ENCODE measurements at places on chromosomes 1 and 21.

GRCh38 chr1:43438576-43438952 lies 15.2 kb downstream of the HYI start:
- DNase-seq: no peak

GRCh38 chr1:4931486-4931885 lies 277.1 kb downstream of the AJAP1 start:
- DNase-seq: peak; percentile 63

DNA sequence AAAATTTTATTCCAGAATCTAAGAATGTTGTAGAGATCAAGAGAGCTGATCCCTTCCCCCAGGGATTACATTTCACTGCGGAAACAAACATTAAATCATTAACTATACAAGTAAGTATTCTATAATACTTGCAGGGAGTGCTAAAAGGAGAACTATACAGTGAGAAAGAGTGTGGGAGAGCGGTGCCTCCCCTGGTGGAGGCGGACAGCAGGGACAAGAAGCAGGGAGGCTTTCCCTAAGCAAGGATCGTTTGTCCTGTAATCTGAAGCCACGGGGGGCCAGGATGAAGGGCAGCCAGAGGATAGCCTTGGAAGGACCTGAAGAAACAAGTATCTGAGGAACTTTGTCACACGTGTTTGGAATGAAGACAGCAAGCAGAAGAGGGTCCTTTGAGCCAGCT lies 40.1 kb downstream of the SLC9C2 start:
- DNase-seq: peak; percentile 47

DNA sequence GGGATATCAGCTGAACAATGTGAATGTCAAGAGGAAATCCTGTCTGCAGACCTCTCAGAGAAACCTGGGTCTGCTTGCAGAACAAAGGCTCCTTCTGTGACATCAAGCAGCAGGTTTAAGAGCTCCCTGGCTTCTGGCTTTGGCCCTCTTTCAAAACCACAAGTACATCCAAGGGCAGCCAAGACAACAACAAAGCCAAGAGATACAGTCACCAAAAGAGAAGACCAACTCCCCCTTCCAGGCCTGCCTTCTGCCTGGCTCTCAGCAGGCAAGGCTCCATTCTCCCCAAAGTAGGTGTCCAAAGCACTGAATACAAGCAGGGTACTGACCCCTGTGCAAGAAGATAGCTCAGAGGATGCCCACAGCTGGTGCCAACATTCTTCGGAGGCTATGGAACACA lies 11.5 kb downstream of the BCAR3 start:
- no peak for DNase-seq

GRCh38 chr1:66542811-66543767 lies 9.1 kb downstream of the SGIP1 start:
- no peak for DNase-seq

- DNase-seq: no peak
These were observed 6.3 kb downstream of the INTS11 start for GRCh38 chr1:1318131-1318652.

DNA sequence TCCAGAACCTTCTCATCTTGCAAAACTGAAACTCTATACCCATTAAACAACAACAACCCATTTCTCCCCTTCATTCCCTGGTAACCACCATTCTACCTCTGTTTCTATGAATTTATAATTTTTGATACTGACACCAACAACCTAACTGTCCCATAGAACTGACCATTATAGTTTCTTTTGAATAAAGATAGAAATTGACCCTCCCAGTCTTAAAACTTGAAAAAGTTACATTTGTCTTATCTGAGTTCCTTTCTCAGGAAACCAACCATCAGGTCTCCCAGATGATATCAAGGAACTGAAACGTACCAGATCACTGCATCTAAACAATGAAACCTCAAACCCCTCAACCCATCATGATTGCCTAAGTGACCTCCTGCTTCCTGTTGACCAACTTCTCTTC lies 27.1 kb downstream of the RNF115 start:
- DNase-seq: no peak

GRCh38 chr1:16888860-16889816 lies 6.6 kb upstream of the RNU1-2 start:
- peak; percentile 76 for DNase-seq

- DNase-seq: no peak
These were observed 872 bp downstream of the BRINP2 start for GRCh38 chr1:177171536-177172123.

GRCh38 chr1:34153246-34153645 lies 11.8 kb downstream of the CSMD2 start:
- DNase-seq: no peak

GRCh38 chr1:155325603-155325893 lies 4.9 kb downstream of the RUSC1 start:
- no peak for DNase-seq

DNA sequence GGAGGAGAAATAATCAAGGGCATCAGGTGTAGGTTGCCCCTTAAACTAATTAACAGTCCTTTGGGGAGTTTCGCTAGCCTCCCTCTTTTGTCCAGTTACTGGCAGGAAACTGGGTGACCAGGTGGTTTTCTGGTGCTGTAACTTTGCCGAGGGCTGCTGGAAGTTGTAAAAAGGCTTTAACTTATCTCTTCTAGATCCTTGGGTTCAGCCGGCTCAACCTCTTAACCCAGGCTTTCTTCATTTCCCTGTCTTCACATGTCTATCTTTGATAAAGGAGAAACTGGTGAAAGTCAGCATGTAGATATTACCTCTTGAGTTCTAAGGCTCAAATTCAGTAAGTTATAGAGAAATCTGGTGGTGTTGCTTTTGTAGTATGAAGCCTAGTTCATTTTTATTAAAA lies 289.7 kb upstream of the NRIP1 start:
- DNase-seq: no peak

- peak; percentile 67 for DNase-seq
These were observed 685.0 kb downstream of the ADGRL2 start for GRCh38 chr1:82485591-82486369.

- no peak for DNase-seq
These were observed 36.3 kb downstream of the ERICH3 start for GRCh38 chr1:74637296-74637695.

GRCh38 chr1:185398022-185398421 lies 81.0 kb upstream of the IVNS1ABP start:
- no peak for DNase-seq

DNA sequence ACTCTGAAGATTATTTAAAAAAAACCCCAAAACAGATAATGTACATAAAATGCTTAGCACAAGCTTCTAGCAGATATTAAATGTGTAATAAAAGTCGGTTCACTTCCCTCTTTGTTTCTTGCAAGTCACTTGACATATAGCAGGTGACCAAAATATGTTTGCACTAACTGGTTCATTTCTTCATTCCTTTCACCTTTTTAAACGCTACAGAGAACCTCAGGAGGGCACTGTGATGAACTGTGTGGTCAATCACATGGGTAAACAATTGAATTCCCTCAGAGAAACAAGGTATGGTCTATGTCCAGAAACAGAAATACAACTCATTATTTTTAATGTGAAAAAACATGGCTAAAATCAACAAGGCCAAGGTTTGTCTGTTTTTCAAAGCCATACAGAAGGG lies 51.3 kb upstream of the BCL10 start:
- no peak for DNase-seq

DNA sequence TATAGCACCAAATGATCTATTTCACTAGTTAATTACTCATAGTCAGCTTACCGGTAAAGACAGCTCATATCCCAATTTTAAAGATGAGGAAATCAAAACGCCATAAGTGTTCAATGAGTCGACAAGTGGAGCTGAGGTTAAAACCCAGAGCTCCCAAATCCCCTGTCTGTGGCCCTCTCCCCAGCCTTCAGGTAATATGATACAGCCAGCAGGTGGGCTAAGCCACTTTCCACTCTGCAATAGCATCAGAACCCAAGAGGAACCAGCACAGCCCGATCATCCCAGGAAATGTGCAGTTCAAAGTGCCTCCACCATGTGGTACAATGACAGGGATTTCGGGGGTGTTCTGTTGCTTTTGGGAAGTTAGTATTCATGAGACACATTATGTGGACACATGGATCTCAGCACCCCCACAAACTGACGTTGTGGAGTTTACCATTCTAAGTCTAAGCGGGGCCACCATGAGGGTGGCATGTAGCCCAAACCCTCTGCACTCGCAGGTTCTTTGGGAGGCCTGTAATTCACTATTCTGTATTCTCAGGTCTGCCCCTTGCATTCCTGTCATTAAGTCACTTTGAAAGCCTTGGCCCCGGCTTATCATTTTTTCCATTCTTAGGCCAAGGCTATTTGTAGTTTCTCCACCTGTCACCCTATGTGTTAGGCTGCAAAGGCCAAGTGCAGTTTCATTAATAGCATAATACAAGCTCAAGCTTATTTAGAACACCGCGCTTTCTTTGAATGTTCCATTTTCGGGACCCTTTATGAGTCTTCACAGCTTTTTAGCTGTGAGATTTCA lies 26.3 kb upstream of the ACTN2 start:
- DNase-seq: peak; percentile 36

DNA sequence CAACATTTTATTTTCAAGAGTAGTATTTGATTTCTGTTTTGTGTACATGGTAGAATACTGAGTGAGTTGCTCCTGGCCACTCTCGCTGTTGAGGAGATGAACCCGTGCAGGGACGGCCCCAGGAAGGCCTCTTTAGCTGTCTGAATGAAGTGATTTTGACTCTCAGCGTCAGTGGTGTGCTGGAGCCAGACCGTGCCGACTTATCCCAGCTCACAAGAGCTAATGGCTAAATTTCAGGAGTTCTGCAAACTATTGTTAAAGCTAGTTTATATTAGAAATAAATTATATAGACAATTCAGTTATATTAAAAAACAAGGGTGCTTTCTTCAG lies 111.2 kb upstream of the KIF26B start:
- DNase-seq: no peak

- DNase-seq: no peak
These were observed 19.4 kb downstream of the PLEKHA6 start for GRCh38 chr1:204340081-204340889.

GRCh38 chr1:4915154-4915553 lies 260.7 kb downstream of the AJAP1 start:
- no peak for DNase-seq

DNA sequence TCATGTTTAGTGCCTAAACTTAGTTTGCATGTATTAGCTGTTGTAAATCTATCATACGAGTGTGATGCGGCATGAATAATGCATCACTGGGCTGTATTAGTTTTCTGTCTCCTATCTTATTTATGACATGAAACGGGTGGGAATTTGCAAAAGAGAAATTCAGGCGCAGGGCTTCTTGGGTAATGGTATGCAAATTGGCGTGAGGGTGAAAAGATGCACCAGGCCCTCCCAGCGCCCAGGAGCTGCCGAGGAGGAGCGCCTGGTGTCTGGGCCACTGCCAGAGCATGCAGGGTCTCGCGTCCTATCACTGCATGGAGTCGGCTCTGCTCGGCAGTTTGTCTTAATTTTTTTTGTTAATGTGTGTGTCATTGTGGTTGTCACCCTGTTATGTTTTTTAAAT lies 82.9 kb upstream of the ACTL8 start:
- no peak for DNase-seq

DNA sequence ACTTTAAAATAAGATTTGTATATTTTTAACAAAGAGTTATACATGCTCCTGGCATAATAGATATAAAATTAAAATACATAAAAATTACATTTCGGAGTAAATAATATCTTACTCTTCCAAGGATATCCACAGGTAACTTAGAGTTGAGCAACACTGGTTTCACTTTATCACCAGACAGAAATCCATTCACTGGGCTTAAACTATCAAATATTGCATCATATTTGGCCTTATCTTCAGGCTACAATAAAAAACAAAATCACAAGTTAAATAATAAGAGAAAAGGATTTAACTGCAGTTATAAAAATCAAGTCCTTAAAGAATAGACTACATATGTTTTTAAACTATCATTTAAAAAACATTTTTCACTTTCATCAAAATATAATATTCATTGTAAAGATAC lies 55.5 kb downstream of the EPS15 start:
- no peak for DNase-seq

DNA sequence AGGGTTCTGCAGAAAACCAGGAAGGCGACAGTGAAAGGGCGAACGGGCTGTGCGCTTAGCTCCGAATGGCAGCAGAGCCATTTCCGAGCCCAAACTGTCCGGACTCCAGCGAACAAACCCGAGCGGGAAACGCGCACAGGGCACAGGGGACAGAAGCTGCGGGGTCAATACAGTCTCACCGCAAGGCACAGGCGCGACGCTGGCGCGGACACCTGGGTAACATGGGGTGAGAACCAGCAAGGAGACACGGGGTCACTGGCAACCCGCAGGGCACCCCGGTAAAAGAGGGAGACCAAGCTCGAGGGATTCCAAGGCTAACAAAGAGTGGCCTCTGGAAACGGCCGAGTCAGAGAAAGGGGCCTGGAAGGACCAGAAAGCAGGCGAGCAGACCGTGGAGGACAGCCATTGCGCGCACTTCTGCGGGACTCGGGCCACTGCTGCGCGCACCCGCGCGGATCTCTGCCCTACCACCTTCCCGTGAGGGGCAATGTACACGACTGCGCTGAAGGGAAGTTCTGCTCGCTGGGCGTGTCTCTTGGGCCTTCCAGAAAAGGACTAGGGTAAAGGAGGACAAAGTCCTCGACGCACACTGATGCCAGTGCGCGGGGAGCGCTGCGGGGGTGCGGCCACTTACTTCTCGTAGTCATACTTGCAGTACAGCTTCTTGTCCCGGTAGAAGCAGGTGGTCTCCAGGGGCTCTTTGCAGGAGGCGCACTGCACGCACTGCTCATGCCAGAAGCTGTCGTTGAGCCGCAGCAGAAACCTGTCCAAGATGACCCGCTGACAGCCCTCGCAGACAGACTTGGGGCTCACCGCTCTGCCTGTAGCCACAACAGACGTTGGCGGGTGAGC lies 3.8 kb downstream of the LMX1A start:
- peak; percentile 65 for DNase-seq

DNA sequence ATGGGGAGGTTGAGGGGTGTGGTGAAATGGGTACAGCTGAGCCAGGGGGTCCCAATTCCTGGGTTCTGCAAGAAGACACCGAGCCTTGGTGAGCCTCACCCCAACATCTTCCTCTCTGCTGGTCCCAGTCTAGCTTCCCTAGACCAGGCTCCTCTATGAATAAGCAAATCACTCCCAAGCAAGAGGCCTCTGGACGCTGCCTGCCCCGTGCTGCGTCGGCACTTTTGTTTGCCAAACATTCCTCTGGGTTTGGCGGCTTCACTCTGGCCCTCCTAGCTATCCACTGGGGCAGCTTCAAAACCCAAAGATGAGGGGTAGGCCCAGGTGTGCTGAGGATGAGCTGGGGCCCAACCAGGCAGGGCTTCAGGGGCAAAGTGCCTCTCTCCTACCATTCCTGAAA lies 137.1 kb upstream of the CD34 start:
- no peak for DNase-seq

GRCh38 chr1:71944006-71944405 lies 338.3 kb downstream of the NEGR1 start:
- no peak for DNase-seq

DNA sequence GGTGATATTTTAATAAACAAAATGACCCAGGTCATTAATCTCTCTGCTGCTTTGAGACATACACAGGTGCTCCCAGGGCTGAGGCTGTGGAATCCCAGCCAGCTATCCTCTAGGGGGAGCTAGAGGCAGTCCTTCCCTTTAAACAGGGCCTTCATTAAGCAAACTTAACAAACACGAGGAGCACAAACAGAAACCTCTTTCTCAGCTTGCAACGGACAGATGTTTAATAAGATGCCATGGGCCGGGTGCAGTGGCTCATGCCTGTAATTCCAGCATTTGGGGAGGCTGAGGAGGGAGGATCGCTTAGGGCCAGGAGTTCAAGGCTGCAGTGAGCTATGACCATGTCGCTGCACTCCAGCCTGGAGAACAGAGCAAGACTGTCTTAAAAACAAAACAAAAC lies 106.7 kb downstream of the HIVEP3 start:
- peak; percentile 73 for DNase-seq

Measured in H9 (cell line).